ENCODE measurements at places on chromosomes 7 and 10.

DNA sequence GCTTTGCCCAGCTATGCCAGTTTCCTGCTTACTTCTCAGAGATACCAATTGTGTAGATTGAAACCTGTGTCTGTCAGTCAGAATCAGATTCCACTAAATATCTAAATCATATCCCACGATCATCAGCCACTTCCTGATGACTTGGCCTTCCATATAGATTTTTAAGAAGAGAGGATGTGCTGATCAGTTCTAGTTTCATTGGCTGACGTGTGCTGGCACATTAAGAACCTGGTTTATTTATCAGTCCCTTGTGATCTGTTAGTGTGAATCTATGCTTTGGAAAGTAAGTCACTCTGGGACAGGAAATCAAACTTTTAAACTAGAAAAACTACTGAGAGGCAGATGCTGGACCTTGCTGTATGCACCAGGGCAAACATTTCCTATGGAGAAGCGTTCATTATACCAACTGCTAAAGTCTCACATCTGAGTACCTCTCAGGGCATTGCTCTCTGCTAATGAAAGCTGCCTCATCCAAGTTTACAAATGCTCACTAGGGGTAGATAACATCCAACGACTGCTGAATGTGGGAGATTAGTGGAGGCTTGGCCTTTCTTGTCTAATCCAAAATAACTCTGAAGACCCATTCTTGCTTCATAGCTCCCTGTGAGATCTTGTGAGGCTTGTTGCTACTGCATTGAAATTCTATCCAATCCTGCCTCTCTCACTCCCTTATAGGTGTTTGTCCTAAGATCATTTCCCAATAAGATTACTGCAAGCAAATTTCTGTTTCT is 109.1 kb downstream of the ARL4A start:
- DNase-seq, result no peak

GRCh38 chr7:109126404-109127050 is 556.9 kb downstream of the DNAJB9 start:
- no peak for DNase-seq

- DNase-seq, result no peak
These were observed 3.5 kb upstream of the AKR1B1 start for GRCh38 chr7:134462337-134462925.

- no peak for DNase-seq
These were observed 44.7 kb downstream of the TBXAS1 start for GRCh38 chr7:139873593-139874301.

Measured in stimulated activated CD8-positive, alpha-beta memory T cell treated with anti-CD3 and anti-CD28 coated beads, Interleukin-12 subunit alpha, Interleukin-12 subunit beta, amount 100 ng/mL, for 1 hour (primary cell).